Epithelial cell of alveolus of lung (primary cell): ENCODE measurements at places on chromosomes 7 and 10. TPM values are rescaled to one million over a fixed set of nuclear protein-coding genes. Genes with fewer than 3 reads are reported as not detected.

Gene OR2A7
- 0.13 and 0.56 TPM in 2 replicates for total RNA-seq

Gene IQUB
- 0.13 and 0.24 TPM in 2 replicates for total RNA-seq

Gene CYP2E1
- total RNA-seq: under 0.01 and 1.7 TPM in 2 replicates

Gene PLCE1
- 0.24 and 1.6 TPM in 2 replicates for total RNA-seq

Gene FGL2
- total RNA-seq: 0.26 and 1.9 TPM in 2 replicates

Gene PITX3
- 0.16 and 1.3 TPM in 2 replicates for total RNA-seq

Gene PLXNA4
- 0.65 and 2.7 TPM in 2 replicates for total RNA-seq

Gene FKBP6
- total RNA-seq: not detected in 2 replicates

Gene ITIH5
- 0.72 and 0.91 TPM in 2 replicates for total RNA-seq

Gene GATA3
- total RNA-seq: 0.08 and 0.26 TPM in 2 replicates

Gene DKK1
- total RNA-seq: 5.9 and 35.4 TPM in 2 replicates

Gene TSC22D4
- 35.6 and 79.0 TPM in 2 replicates for total RNA-seq

Gene GPER1
- 0.78 and 1.4 TPM in 2 replicates for total RNA-seq

Gene ANXA8
- 0.40 and 7.6 TPM in 2 replicates for total RNA-seq

Gene BUD23
- total RNA-seq: 46.1 and 73.8 TPM in 2 replicates

Gene TMEM184A
- 0.13 TPM in 1 of 2 replicates, not detected in the other for total RNA-seq

Gene INTS1
- total RNA-seq: 49.7 and 63.2 TPM in 2 replicates
